ENCODE measurements at places on chromosomes 12 and 14. TPM values are rescaled to one million over a fixed set of nuclear protein-coding genes. Genes with fewer than 3 reads are reported as not detected.

GRCh38 chr12:98224584-98225221 lies 290.7 kb upstream of the TMPO start:
- no peak for DNase-seq

DNA sequence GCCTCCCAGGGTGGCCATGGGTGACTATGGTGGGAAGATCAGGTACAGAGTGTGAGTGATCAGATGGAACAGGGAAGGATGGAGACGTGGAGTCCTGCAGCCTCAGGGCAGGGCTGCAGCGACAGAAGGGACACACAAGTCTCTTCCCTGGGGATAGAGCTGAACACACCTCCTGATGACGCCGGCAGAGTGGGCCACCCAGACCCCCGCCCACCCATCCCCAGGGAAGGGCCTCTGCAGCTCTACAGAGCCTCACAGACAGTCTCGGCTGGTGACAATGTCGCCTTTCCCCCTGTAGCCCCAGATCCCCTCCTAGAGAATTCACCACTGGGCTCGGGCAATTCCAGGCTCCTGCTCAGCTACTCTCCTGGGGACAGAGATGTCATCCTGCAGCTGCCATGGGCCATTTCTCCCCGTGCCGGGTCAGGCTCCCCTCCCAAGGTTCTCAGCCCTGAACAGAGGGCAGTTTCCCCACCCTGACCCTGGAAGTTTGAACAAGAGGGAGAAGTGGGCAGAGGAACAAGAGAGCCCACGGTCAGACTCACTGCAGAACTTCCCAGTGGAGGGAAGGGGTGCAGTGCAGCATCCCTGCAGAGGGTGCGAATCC lies 115.7 kb downstream of the NCOR2 start:
- no peak for DNase-seq

SLC5A8 gene
- 33.1 TPM for polyA plus RNA-seq

LRP1-AS gene
- polyA plus RNA-seq = not detected

All from left kidney (tissue), 8 donors.